IPS DF 6.9 (cell line): ENCODE measurements at places on chromosomes 3 and 15.

GRCh38 chr3:110384601-110385000 is 687.0 kb upstream of the NECTIN3 start:
- H3K36me3 ChIP-seq, result no peaks in the 10 kb centered on the region
- H3K4me3 ChIP-seq, result no peak overlapping the region
- H3K27me3 ChIP-seq, result no peaks in the 10 kb centered on the region

- H3K36me3 ChIP-seq, result no peaks in the 10 kb centered on the region
- DNase-seq, result no peak
- H3K27ac ChIP-seq, result no peak overlapping the region
- no peaks in the 10 kb centered on the region for H3K27me3 ChIP-seq
- H3K4me1 ChIP-seq, result peaks cover 2% of the 10 kb centered on the region; the same call in 1 of the 2 replicates
Observed at GRCh38 chr3:100634493-100635272, 25.3 kb downstream of the ADGRG7 start.

GRCh38 chr15:60576515-60576914 is 97.6 kb upstream of the ICE2 start:
- H3K4me3 ChIP-seq, result no peak overlapping the region
- DNase-seq, result no peak
- H3K27me3 ChIP-seq, result no peaks in the 10 kb centered on the region
- no peak overlapping the region for H3K27ac ChIP-seq
- H3K4me1 ChIP-seq, result peaks cover 2% of the 10 kb centered on the region; the same call in 1 of the 2 replicates
- H3K36me3 ChIP-seq, result no peaks in the 10 kb centered on the region

GRCh38 chr3:105953831-105954230 is 85.0 kb upstream of the CBLB start:
- no peak overlapping the region for H3K4me3 ChIP-seq
- H3K27me3 ChIP-seq, result no peaks in the 10 kb centered on the region
- no peaks in the 10 kb centered on the region for H3K36me3 ChIP-seq
- DNase-seq, result no peak

DNA sequence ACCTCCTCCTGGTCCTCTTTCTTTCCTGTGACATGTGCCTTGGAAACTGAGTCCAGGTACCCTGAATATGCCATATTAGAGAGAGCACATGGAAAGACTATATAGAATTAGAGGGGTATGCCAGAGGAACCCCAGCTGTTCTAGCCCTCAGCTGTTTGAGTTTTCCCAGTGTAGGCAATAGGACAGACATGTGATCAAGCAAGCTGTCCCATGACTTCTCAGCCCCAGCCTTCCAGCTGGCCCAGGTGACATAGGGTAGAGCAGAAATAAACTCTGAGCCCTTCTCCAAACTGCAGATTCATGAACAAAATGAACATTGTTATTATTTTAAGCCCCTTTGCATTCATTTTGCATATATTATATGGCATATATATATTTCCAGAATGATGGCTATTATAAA is 118.7 kb downstream of the PPM1L start:
- H3K27me3 ChIP-seq, result no peaks in the 10 kb centered on the region
- no peak overlapping the region for H3K4me3 ChIP-seq
- H3K4me1 ChIP-seq, result no peaks in the 10 kb centered on the region
- H3K36me3 ChIP-seq, result no peaks in the 10 kb centered on the region
- H3K27ac ChIP-seq, result no peak overlapping the region
